Activated naive CD4-positive, alpha-beta T cell treated with anti-CD3 and anti-CD28 coated beads, Interleukin-2, amount 50 U/mL, for 16 hours (primary cell): ENCODE measurements at places on chromosomes 5 and 9.

DNA sequence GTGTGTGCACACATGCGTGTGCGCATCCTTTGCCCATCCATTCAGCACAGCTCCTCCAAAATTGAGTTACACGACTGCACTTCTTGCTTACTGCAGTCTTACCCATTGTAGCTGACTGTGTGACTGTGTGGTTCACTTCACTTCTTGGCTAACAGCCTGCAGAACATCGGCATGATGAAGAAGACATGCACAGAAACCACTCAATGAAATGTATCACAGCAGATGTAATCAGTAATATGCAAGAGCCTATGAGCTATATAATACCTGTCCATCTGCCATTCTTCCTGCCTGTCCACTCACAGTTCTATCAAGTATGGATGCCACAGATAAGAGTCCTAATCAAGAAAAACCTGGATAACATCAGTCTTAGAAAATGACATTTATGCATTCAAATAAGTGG is 83.9 kb downstream of the TRPM3 start:
- no peak for DNase-seq

- DNase-seq: no peak
These were observed 64.3 kb upstream of the GGTA1 start for GRCh38 chr9:121563881-121564460.

DNA sequence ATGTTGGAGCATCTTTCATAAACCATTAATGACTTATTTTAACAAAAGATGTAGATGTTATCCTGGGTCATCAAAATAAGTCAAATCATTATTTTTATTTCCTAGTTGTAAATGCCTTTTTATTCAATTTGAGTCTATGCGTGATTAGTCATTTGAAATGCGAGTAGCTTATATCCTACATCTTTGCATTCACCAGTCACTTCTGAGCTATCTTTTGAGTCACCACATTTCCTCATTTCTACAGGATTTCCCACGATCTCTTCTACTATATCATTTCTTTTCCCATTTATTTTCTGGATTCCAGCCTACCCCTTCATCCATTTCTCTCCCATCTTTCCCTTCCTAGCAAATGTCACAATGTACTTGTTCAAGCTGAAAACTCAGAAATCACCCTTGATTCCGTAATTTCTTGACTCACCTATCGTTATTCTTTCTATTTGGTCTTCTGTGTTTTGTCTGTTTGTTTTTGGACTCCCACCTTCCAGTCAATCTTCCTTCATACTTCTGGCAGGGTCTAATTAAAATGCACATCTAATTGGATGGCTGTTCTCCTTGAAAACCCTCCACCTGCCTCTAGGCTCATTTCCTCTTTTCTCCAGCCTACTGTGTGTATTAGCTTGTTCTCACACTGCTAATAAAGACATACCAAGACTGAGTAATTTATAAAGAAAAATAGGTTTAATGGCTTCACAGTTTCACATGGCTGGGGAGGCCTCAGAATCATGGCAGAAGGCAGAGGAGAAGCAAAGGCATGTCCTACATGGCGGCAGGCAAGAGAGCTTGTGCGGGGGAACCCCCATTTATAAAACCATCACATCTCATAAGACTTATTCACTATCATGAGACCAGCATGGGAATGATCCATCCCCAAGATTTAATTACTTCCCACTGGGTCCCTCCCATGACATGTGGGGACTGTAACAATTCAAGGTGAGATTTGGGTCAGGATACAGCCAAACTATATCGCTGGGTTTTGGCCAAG is 112.4 kb downstream of the MEF2C start:
- DNase-seq: no peak

GRCh38 chr5:34053571-34054399 is 10.8 kb upstream of the C1QTNF3 start:
- DNase-seq: no peak

DNA sequence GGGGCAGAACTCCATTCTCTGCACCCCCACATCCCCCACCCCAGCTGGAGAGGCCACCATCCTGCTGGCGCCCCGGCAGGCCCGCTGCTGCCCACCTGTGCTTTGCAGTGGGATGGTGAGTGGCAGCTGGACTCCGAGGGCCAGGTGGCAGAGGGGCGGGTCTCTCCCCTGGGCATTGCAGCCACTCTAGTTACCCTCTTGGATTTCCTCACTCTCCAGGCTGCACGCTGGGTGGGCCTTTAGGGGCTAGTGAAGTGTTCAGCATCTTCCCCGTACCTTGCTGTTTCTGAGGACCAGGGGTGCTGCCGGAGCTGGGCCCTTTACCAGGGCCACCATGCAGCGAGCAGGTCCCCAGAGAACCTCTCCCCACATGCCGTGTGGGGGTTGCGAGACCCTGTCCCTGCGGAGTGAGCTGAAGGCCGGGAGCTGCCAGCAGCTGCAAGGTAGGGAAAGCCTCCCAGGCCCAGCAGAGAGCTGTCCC is 88.4 kb upstream of the SH3PXD2B start:
- no peak for DNase-seq

DNA sequence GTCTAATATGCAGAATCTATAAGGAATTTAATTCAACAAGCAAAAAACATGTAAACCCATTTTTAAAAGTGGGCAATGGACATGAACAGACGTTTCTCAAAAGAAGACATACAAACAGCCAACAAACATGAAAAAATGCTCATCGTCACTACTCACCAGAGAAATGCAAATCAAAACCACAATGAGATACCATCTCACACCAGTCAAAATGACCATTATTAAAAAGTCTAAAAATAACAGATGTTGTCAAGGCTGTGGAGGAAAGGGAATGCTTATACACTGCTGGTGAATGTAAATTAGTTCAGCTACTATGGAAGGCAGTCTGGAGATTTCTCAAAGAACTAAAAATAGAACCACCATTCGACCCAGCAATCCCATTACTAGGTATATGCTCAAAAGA is 3.1 kb upstream of the KLHL3 start:
- no peak for DNase-seq

- DNase-seq: no peak
These were observed 117.9 kb downstream of the MELK start for GRCh38 chr9:36690412-36691168.
